ENCODE measurements at places on chromosomes 1 and 21.

GRCh38 chr1:228510101-228510802 lies 23.1 kb downstream of the RNF187 start:
- DNase-seq, result no peak

GRCh38 chr1:22176258-22176657 lies 33.4 kb upstream of the WNT4 start:
- DNase-seq, result no peak

DNA sequence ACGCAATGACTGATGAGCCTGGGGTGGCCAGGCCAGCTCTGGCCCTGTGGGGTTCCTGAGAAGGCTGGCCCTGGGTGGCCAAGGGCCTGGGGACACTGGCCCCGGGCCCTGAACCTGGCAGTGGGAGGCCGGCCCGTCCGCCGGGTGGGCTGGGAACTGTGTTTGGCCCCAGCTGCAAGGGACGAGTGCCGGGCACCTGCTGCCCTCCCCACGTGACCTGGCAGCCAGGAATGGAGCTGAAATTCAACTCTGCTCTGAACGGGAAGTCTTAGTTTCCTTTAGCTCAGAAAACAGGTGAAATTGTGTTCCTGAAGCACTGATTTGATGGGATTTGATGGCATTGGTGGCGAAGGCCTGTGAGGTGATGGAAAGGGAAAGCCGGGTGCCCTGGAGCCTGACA lies 8.2 kb upstream of the TTLL10 start:
- no peak for DNase-seq

GRCh38 chr1:25874635-25875153 lies 814 bp downstream of the PAQR7 start:
- DNase-seq, result no peak

DNA sequence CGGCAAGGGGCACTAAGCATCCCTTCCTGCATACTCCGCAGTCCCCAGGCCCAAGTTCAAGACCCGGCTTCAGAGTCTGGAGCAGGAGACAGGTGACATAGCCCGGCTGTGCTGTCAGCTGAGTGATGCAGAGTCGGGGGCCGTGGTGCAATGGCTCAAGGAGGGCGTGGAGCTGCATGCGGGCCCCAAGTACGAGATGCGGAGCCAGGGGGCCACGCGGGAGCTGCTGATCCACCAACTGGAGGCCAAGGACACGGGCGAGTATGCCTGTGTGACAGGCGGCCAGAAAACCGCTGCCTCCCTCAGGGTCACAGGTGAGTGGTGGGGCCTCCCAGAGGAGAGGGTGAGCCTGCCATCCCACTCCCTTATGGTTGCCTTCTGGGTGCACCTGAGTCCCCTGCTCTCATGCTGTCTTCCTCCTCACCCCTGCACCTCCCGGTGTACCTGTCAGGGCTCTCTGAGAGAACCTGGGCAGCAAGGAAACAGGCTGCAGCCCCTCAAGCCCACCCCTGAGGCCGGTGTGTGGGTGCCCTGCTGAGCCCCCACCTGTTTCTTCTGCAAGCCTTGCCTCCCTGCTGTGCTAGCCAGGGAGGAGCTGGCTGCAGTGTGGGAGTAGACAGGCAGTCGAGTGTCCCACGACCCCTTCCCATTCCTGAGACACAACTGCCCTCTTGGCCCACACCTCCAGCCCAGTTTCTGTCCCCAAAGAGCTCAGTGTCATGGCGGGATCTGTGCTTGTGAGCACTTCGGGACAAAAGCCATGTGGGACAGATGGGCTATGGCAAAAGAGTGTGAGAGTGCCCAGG lies 99.2 kb downstream of the TRIM11 start:
- DNase-seq, result no peak

GRCh38 chr1:167584581-167584980 lies 31.0 kb upstream of the CREG1 start:
- DNase-seq, result no peak

DNA sequence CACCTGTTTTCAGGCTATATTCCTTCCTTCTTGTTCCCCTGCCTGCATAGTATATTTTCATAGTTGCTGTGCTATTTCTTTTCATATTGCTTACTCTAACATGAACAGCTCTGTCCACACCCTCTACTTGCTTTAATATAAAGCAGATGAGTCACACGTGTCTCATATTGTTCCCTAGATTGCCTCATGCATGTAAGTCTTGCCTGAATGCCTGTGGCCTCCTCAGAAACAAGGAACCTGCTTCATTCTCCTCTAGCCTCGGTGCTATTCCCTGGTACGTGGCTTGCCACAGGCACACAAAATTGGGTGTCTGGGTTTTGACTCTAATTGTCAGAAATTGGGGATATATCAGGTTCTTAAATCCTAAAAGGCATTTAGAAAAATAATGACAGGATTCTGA lies 16.5 kb upstream of the PKP1 start:
- peak; percentile 1 for DNase-seq

DNA sequence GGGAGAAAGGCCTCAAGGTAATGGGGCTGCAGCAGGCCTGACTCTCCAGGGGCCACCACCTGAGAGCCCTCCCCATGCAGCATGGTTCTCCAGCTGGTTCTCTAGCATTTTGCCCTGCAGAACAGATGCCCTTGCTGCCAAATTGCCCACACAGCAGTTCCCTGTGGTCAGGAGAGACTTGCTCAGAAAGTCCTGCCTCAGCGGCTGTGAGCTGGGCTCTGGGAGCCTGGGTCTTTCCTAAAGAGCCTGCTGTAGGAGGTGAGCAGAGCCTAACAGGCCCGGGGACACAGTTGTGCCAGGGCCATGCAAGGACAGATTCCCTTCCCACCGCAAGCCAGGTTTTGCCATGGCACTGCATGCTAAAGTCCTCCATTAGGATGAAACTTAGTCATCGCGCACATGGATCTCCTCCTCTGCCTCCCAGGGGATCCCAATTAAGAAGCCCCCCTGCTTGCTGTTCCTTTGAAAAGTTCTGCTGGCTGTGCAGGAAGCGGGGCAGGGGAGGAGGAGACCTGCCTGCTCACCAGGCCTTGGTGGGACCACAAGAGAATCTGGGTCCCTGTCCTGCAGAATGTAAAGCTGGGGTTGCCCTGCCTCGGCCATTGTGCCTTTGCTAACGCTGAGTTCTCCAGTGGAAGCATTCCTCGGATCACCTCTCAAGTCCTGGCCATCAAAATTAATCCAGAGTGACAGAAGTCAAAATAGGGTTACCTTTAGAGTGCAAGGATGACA lies 21.4 kb downstream of the TEX35 start:
- DNase-seq, result no peak

Measured in H9 (cell line).